T follicular helper cell (primary cell): ENCODE measurements at places on chromosomes 7 and 10.

GRCh38 chr10:81950358-81950757 lies 75.4 kb downstream of the NRG3 start:
- no peak for DNase-seq

DNA sequence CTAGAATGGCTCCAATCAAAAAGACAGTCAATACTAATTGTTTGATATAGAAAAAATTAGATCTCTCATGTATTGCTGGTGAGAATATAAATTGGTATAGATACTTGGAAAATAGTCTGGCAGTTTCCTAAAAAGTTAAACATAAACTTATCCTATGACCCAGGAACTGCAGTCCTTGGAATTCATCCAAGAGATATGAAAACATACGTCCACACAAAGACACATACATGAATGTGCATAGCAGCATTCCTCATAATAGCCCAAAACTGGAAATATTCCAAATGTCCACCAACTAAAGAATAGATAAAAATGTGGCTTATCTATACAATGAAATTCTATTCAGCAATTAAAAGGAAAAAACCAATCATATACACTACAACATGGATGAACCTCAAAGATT lies 128.4 kb downstream of the ZFAND4 start:
- DNase-seq = no peak

- DNase-seq = no peak
Measured at GRCh38 chr7:131505636-131506557, 50.5 kb downstream of the PODXL start.

- DNase-seq = no peak
Measured at GRCh38 chr7:81190997-81191768, 272.3 kb upstream of the SEMA3C start.

GRCh38 chr10:44368637-44369036 lies 16.3 kb downstream of the CXCL12 start:
- no peak for DNase-seq

GRCh38 chr7:134720091-134720935 lies 59.1 kb upstream of the CALD1 start:
- DNase-seq = no peak

GRCh38 chr10:96587264-96588059 lies 650 bp upstream of the TM9SF3 start:
- peak; percentile 40 for DNase-seq

DNA sequence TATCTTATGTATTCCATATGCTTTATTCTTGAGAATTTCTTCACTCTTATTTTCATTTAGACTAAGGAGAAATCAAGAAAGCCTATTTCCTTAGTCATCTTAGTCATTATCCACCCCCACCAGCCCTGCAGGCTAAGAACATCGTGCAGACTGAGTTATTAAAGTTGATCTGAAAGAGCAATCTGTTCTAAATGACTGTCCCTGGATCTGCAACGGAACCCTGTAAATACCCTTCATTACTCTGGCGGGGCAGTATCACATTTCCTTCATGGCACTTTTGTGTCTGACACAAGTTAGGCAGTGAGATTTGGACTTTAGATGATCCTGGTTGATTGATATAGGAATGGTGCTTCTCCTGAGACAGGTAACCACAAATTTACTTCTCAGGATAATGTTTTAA lies 3.5 kb upstream of the MYPN start:
- DNase-seq = no peak

- DNase-seq = no peak
Measured at GRCh38 chr7:13551503-13551902, 438.0 kb downstream of the ETV1 start.

DNA sequence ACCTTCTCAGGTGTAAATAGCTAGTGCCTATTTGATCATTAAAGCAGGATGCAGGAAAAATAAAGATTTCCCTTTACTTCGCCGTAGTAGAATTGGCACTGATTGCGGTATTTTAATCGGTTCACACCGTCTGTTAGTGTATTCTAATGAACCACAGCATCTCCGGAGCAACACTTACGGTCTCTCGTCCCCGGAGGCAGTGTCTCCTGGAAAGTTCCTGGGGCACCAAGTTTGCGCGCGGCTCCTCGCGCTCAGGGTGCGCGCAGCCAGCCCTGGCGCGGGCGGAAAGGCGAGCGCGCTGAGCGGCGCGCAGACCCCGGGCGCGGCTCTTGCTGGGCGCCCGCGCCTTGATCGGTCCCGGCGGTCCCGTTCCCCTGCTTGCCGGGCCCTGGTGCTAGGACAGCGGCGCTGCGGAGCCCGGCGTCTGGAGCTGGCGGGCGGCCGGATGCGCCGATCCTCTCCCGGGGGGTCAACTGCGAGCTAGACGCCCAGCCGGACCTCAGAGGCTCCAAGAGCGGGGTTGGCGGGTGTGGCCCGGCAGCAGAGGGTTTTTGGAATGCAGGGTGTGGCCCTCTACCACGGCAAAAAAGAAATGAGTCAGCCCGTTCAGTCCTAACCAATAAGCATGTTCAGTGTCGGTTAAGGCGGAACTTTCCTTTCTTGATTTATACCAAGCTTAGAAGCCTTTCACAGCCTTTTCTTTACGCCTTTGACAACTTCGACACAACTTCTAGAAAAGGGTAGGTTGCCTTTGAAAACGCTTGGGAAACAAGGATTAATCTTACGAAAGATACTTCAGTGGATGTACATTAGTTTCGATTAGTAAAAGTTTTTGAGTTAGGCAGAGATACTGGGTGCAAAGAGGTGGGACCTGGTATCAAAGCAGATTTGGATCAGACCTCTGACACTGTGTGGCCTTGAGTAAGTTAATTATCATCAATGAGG lies 166.8 kb upstream of the ASAH2 start:
- DNase-seq = no peak

GRCh38 chr7:105623378-105623777 lies 42.1 kb upstream of the EFCAB10 start:
- DNase-seq = no peak

- DNase-seq = no peak
Measured at GRCh38 chr7:22269963-22270362, 87.0 kb downstream of the RAPGEF5 start.

- DNase-seq = no peak
Measured at GRCh38 chr10:133399123-133399601, 5.2 kb downstream of the MTG1 start.

GRCh38 chr7:1813394-1814088 lies 143.5 kb downstream of the ELFN1 start:
- no peak for DNase-seq

DNA sequence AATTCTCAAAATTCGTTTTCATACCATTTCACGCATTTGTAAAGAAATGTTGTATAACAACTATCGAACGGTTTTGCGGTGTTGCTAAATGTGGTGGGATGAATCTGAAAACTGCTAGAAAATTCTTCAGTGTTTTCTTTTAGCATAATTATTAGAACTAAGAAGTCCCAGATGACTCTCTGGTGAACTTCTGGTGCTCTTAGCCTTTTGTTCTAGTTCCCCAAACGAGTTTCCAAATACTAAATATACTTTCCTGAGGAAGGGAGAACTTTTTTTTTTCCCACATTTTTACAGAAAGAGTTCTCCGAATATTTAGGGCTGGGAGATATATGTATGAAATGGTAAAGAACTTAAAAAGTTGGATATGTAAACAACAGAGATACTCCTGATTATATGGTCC lies 82.5 kb downstream of the ICA1 start:
- DNase-seq = no peak

GRCh38 chr10:1570416-1571051 lies 166.8 kb downstream of the ADARB2 start:
- no peak for DNase-seq

- no peak for DNase-seq
Measured at GRCh38 chr10:132714096-132714985, 71.6 kb downstream of the NKX6-2 start.

GRCh38 chr7:155161690-155162089 lies 91.6 kb downstream of the HTR5A start:
- no peak for DNase-seq

DNA sequence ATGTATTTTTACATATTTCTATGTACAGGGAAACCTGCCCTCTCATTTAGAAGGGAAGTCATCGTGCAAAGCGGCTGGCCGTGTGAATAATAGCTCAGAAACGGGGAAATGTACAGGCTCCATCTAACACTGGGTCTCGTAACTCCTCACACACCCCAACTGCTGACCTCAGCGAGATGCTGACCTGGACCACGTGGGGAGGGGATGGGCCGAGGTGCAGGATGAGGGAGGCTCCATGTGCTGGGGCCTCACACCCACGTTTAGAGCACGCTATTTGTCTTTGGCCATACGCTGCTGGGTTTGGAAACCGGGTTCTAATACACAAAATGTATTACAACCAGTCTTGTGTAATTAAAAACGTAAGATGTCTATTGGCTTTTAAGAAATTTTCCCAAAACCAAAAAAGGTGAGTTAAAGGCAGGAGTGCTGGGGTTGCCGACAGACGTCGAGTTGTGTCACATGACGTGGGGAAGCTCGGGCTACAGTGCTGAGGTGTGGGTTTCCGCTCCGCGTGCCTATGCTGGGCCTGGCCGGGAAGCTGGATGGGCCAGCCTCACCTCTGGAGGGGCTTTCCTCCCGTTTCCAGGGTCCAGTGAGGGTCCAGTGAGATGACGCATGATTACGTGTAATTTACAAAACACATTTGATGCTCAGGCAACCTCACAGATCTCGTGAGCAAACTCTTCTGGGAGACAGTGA lies 215.6 kb downstream of the DNAJB6 start:
- DNase-seq = no peak

DNA sequence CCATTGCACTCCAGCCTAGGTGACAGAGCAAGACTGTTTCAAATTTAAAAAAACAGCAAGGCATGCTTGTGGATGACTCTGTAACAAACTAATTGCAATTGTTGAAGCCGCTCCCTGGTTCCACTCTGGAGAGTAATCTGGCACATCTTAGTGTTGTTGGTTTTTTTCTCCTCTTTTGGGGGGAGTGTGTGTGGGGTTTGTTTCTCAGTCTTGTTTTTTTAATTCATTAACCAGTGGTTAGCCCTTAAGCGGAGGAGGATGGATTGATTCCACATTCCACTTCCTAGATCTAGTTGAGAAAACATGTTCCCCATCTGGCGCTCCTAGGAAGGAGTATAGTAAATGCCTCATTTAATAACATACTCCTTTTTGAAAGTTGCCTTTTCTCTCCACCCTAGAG lies 8.6 kb upstream of the ZNF713 start:
- no peak for DNase-seq

- no peak for DNase-seq
Measured at GRCh38 chr10:4241724-4242345, 456.8 kb upstream of the KLF6 start.

DNA sequence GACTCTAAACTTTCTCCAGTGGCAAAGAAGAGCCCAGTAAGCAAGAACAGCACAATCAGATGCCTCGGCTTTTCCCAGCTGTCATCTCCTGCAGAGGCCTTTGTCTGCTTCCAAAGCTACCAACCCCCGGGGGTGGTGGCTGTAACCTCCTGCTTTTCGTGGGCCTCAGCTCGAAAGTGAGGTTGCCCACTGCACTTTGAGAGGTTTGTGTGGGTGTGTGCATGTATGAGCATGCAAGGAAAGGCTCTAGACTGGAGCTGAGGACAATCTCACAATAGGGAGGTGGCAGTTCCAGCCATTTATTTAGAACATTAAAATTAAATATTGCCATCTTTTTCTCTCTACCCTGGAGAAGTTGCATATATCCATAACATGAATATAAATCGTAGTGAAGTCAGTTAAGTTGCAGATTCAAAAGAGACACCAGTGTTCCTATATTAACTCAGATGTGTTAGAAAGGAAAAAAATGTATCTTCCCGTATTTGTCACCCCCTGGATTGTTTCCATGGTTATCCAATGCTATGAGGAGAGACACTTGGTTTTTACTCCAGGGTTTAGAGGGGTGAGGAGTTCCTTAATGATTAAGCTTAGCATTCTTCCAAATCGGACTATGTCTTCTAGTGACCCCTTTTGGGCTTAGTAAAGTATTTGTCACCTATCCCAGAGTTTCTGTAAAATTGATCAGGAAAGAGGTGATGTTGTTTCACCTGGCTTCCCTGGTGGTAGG lies 781.1 kb downstream of the INHBA start:
- DNase-seq = no peak

DNA sequence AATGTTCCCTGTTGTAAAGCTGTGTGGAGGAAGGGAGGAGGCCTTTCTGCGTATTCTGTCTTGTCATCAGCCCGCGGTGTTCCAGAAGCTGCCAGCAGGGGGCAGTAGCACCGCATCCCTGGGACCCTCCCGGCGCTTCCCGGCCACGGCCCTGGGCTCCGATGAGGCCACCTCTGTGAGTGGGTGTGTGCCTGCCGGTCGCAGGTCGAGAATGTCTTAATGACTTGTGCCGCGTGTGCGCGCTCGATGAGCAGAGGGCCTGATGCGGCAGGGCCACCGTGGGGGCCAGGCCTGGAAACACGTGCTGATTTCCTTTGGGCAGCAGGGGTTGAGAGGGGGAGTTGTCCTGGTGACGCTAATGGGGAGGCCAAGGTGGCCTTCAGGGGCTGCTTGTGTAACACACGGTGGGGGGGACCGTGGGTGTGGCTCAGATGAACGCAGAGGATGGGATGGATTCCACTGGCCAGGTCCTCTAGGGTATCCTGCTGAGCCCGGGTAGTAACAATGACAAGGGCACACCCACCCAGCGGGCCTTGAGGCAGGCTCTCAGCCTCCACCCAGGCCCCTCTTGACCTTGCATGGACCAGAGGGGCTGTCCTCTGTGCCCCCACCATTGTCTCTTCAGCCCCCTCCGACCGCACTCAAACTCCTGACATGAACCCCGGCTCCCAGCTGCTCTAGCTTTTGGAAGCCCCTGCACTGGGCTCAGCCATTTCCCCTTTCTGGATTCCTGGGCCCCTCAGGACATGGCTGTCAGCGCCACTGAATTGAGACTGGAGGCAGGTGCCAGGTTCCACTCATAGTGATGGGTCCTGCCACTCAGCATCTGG lies 135.9 kb upstream of the PODXL start:
- no peak for DNase-seq

DNA sequence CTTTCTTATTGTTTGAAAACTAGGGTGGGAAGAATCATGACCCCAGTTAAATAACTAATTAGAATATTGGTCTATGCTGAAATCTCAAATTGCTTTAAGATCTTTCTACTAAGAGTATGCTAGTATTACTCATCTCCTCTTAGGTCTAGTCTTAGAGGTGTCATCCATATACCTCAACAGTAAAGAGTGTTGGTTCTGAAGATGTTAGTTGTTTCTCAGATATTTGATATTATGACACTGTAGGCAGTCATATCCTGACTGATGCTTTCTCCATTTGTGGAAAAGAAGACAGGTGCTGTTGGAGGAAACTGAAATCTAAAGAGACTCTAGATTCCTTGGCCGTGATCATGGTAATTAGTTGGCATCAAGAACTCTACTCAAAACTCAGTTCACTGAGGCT lies 21.2 kb downstream of the BPGM start:
- DNase-seq = no peak

DNA sequence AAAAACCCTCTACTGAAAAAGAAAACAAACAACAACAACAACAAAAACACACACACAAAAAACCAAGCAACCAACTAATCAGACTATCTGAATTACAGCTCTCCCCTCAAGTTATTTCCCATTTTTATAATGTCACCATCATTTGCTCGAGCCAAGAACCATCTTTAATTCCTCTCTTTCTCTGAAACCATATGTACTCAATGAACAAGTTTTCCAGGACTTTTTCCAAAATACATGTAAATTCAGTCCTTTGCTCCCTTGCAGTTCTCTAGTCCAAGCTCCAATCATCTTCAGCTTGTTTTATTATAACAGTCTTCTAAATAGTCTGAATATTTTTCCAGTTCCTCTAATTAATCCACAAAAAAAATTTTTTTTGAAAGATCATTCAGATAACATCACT lies 506.0 kb downstream of the NXPH1 start:
- DNase-seq = no peak

- DNase-seq = no peak
Measured at GRCh38 chr10:67607472-67607871, 88.5 kb downstream of the CTNNA3 start.

GRCh38 chr10:6516929-6517284 lies 63.2 kb downstream of the PRKCQ start:
- no peak for DNase-seq
